ENCODE measurements at places on chromosomes 2 and 18.

- no peak for DNase-seq
Observed at GRCh38 chr2:28101123-28101522, 210.6 kb downstream of the BABAM2 start.

- no peak for DNase-seq
Observed at GRCh38 chr18:44857744-44858491, 177.2 kb downstream of the SETBP1 start.

DNA sequence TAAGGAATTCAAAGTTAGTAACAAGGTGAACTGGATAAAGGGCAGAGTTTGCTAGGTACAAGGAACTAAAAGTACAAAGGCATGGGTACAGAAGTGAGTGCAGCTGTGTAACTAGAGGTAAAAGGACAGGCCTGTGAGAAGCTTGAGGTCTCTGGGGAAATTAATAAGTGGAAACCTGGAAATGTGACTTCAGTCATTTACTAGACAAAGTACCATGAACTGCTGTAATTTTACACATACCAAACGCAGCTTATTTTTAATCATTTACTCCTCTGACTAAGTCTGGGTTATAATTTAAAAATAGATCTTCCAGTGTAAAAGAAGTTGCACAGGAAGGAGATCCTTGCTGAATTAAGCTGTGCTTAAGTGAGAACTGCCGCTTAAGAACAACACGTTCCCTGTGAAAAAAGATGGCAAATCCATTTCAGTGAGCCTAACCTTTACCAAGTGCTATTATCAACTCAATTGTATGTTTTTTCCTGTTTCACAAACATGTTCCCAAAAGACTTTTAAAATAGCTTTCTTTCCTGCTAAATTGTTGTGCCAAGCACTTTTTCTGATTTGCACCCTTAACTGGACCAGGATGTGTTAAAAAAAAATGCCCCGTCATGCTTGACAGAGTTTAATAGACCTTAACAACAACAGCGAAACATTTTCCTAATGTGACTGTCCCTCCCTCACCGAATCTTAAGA, 44.3 kb downstream of the CALCRL start:
- DNase-seq = no peak

- DNase-seq = no peak
Observed at GRCh38 chr2:221124532-221125240, 447.4 kb downstream of the EPHA4 start.

DNA sequence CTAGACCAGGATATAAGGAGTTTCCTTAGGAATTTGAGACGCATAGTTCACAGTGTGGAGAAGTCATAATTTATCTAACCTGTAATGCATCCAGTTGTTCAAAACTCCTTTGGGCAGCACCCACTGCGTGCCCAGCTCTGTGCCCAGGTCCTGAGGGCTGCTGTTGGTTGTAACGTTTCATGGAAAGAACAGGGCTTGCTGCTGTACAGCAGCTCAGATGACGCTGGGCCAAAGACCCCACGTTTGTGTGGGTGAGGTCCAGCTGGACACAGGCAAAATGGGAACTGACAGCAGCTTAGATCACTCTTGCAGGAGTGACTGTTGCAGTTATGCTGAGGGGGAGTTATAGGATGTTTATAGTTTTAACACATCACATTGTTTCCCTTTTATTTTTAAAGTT, 30.0 kb upstream of the HS6ST1 start:
- no peak for DNase-seq

- DNase-seq = no peak
Observed at GRCh38 chr2:2328848-2329247, 2.2 kb downstream of the MYT1L start.

DNA sequence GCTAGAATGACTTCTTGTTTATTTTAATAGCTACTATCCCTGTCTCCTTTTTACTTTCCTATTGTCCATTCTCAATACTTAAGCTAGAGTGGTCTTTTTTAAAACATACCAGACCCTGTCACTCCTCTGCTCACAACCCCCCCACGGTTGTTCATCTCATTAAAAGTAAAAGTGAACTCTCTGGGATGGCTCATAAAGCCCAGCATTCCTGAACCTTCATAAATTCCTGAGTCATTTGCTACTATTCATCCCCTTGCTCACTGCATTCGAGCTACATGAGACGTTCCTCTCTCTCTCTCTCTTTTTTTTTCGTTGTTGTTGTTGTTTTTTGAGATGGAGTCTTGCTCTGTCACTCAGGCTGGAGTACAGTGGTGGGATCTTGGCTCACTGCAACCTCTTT, 148.7 kb upstream of the DSEL start:
- no peak for DNase-seq

- peak; percentile 30 for DNase-seq
Observed at GRCh38 chr18:51196118-51196810, 1.2 kb downstream of the MEX3C start.

DNA sequence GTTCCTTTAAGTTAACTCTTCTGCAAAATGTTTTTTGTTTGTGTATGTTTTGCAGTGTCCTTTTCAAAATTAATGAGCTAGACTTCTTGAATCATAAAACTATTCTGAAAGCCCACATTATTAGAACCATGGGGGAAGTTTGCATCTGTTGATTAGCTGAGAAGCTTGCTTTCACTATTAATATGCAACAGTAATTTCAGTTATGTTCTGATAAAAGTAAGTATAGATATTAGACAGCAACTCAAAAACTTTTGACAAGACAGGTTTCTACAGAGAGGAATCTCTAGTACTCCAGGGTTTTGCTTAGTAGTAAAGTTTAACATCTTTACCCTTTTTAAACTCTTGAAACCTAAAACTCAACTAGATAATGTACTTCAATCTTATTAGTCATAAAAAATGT, 147.8 kb downstream of the UBE2E3 start:
- DNase-seq = no peak

DNA sequence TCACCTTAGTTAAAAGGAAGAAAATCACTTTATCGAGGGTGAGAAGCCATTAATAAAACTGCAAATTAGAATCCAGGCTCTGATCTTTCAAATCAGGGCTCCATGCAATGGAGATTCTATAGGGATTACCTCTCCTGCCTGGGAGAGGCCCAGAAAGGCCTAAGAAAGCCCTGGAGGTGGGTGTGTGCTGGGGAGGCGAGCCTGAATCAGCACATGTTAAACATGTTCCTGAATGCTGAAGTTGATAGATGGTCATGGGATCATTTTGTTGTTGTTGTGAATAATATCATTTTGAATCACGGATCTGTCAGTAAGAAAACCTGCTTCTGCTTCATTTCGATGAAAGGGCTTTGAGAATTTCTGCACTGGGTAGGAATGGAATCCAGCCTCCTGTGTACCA, 254.3 kb downstream of the ACKR3 start:
- DNase-seq = no peak

DNA sequence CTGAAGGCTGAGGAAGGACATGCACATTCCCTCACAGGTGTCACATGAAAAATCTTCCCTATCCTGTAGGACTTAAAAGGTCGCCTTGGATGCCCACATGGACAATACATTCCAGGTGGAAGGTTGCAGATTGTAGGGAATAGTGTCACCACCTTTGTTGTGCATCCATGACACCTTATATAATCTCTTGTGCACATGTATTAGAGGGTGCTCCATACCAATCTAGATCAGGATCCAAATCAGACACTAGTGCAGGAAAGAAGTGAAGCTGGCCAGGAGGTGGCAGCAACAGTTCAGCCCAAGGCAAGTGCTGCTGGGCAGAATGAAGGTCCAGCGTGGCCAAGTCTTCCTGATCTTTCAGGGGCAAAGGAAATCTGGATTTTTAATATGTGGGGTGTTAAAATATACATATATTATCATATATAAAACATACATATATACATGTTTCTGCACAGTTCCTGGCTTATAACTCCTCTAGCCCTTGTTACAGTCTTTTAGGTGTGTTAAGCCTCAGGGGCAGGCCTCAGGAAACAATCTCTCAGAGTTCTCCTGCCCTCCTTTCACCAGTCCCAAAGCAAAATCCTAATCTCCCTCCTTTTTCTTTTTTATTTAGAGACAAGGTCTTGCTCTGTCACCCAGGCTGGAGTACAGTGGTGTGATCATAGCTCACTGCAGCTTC, 16.6 kb downstream of the NIF3L1 start:
- DNase-seq = peak; percentile 26

- DNase-seq = no peak
Observed at GRCh38 chr2:109463236-109463635, 150.5 kb downstream of the SEPTIN10 start.
